Activated CD4-positive, alpha-beta T cell treated with anti-CD3 and anti-CD28 coated beads, Interleukin-2, amount 10 ng/mL, durations not matched to agents 7 days and 5 days (primary cell): ENCODE measurements at places on chromosomes 4 and X. TPM values are rescaled to one million over a fixed set of nuclear protein-coding genes. Genes with fewer than 3 reads are reported as not detected.
A peak's percentile ranks its signal among the peaks of the same experiment; 100 is the strongest.

SLC16A2 gene
- 0.12 TPM for total RNA-seq

NEUROG2 gene
- total RNA-seq: not detected

TMEM271 gene
- not detected for total RNA-seq

CT45A3 gene
- not detected for total RNA-seq

GPR50 gene
- total RNA-seq: not detected

GRPR gene
- total RNA-seq: not detected

SSX2B gene
- not detected for total RNA-seq

MAML3 gene
- 2.2 TPM for total RNA-seq

GSX2 gene
- not detected for total RNA-seq

DNA sequence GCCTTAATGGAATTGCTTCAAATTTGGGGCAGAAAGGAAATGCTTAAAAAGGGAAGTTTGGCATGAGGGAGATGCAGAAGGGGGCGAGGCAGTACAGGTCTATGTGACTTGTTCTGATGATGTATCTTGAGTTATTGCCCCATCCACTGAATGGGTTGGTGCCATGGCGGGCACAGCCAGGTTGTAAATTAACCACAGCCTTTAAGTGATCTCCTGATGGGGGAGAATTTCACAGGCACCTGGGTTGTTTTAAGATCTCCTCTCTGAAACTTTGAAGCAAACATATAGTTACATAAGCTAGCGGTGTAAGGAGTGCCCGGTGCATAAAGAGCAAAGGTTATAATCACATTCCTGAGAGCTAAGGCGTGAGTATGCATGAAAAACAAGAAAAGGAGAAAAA lies 37.0 kb downstream of the NPY5R start:
- H3K36me3 ChIP-seq: no peaks in the 10 kb centered on the region
- peaks cover 2% of the 10 kb centered on the region for H3K27me3 ChIP-seq
- no peaks in the 10 kb centered on the region for H3K4me1 ChIP-seq
- no peak overlapping the region for H3K27ac ChIP-seq
- H3K4me3 ChIP-seq: no peak overlapping the region
- no peak for DNase-seq

GRCh38 chrX:133918361-133918771 lies 67.0 kb downstream of the GPC3 start:
- H3K4me3 ChIP-seq: no peak overlapping the region
- no peaks in the 10 kb centered on the region for H3K27me3 ChIP-seq
- H3K4me1 ChIP-seq: peaks cover 16% of the 10 kb centered on the region
- DNase-seq: no peak
- H3K36me3 ChIP-seq: no peaks in the 10 kb centered on the region

DNA sequence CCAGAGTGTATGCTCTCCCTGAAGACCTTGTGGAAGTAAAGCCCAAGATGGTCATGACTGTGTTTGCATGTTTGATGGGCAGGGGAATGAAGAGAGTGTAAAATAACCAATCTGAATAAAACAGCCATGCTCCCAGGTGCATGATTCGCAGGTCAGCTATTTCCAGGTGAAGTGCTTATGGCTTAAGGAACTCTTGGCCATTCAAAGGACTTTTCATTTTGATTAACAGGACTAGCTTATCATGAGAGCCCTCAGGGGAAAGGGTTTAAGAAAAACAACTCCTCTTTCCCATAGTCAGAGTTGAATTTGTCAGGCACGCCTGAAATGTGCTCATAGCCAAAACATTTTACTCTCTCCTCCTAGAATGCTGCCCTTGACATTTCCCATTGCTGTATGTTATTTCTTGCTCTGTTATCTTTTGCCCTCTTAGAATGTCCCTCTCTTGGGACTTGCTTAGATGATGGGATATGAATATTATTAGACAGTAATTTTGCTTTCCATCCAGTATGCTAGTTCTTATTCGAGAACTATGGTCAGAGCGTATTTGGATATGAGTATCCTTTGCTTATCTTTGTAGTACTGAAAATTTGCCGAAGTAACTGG lies 88.6 kb downstream of the PLS3 start:
- no peaks in the 10 kb centered on the region for H3K4me1 ChIP-seq
- H3K27ac ChIP-seq: no peak overlapping the region
- DNase-seq: no peak
- H3K36me3 ChIP-seq: no peaks in the 10 kb centered on the region
- H3K4me3 ChIP-seq: no peak overlapping the region
- no peaks in the 10 kb centered on the region for H3K27me3 ChIP-seq

- H3K4me3 ChIP-seq: no peak overlapping the region
- no peak for DNase-seq
- peaks cover 71% of the 10 kb centered on the region for H3K4me1 ChIP-seq
- peaks cover 30% of the 10 kb centered on the region for H3K36me3 ChIP-seq
- no peaks in the 10 kb centered on the region for H3K27me3 ChIP-seq
- H3K27ac ChIP-seq: peak overlapping the region; percentile 36
Observed at GRCh38 chrX:19811807-19812604, 75.4 kb downstream of the SH3KBP1 start.

DNA sequence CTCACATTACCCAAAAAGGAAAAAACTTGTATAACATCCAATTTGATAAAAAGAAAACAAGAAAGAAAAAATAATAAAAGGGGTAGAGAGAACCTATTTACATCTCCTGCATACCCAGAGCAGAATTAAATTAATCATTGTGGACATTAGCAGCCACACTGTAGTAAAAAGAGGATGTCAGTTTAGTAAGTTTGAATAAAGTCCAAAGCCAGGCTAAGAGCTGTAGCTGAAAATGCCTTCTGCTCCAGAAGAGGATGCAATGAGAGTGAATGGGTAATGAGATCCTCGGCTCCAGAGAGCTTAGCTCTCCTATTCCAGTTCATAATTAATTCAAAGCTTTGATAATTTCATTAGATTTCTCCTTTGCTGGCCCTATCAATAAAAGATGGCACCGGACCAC lies 78.2 kb downstream of the SLC10A7 start:
- DNase-seq: no peak
- no peaks in the 10 kb centered on the region for H3K4me1 ChIP-seq
- no peak overlapping the region for H3K4me3 ChIP-seq

DNA sequence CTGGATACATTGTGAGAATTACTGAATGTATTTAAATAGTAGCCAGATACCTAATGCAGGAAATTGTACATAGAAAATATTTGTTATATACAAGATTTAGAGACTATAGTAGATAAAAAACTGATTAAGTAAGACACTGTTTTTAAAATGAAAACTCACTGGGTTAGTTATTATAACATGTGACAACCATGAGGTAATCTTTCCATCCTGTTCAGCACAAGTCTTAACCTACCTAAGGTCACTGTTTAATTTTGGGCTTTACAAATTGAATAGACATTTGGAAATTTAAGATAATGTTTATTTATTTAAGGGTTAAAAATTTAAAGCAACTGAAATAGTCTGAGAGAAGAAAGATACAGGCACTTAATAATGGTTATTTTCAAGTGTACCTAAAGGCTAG lies 102.1 kb downstream of the STIM2 start:
- H3K36me3 ChIP-seq: peaks cover 46% of the 10 kb centered on the region
- H3K27ac ChIP-seq: no peak overlapping the region
- H3K27me3 ChIP-seq: no peaks in the 10 kb centered on the region
- H3K4me1 ChIP-seq: peaks cover 18% of the 10 kb centered on the region
- DNase-seq: no peak
- H3K4me3 ChIP-seq: no peak overlapping the region

GRCh38 chr4:184695178-184695896 lies 38.6 kb downstream of the CENPU start:
- H3K4me1 ChIP-seq: peaks cover 4% of the 10 kb centered on the region
- peak overlapping the region; percentile 76 for H3K27ac ChIP-seq
- no peak for DNase-seq
- H3K4me3 ChIP-seq: no peak overlapping the region
- peaks cover 47% of the 10 kb centered on the region for H3K36me3 ChIP-seq
- no peaks in the 10 kb centered on the region for H3K27me3 ChIP-seq

DNA sequence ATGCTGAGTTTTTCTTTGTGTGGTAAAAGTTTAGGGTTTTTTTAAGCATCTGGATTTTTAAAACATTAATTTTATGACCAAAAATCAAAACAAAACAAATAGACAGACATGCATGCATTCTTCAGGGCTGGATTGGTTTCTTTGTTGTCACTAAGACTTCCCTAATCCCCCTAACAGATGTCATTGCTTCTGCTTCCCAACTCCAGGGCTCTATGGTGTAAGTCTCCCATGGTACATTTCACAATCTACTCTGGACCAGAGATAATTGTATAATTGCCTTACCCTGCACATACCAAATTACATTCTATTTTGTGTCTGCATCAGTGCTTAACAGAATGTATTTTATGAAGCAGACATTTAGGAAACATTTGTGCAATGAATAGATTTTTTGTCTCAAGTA lies 529.1 kb upstream of the SMIM31 start:
- H3K4me3 ChIP-seq: no peak overlapping the region
- H3K4me1 ChIP-seq: no peaks in the 10 kb centered on the region
- H3K27me3 ChIP-seq: no peaks in the 10 kb centered on the region
- no peak for DNase-seq
- H3K27ac ChIP-seq: no peak overlapping the region

- H3K27ac ChIP-seq: no peak overlapping the region
- H3K4me1 ChIP-seq: peaks cover 8% of the 10 kb centered on the region
- peaks cover 14% of the 10 kb centered on the region for H3K27me3 ChIP-seq
- H3K4me3 ChIP-seq: no peak overlapping the region
Observed at GRCh38 chr4:75561789-75562188, 5.9 kb downstream of the ODAPH start.

DNA sequence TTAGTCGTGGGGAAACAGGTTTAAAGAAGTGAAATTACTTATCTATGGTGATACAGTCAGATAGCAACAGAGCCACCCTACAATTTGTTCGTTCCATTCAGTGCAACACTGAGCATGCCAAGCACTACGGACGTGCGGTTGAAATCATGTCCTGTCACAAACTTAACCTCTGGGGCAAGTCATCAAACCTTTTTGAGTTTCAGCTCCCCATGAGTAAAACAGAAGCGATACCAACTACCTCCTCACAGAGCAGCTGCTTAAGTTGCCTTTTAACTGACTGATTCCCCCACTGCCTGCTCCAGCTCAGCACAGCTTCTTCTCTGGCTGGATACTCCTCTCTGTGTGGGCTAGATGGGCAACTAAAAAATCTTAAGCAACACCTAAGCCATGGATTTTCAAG lies 36.0 kb downstream of the LHFPL1 start:
- no peak overlapping the region for H3K4me3 ChIP-seq
- no peak for DNase-seq

DNA sequence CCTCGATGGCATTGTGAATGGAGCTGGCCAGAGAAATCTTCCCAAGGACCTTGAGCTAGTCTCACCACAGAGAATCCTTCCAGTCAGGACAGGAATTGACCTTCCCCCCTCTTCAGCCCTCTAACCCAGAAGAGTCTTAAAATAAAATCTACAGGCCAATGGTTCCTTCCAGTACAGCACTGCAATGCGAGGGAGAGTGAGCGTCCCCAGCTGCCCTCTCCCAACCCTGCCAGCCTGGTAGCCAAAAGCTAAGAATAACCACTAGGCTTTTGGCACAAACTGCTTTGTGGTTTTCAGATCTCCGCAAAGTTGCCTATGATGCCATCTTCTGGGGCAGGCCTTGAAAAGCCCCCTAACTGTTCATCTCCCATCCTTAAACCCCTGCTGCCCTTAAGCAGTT lies 175.1 kb downstream of the AR start:
- H3K27me3 ChIP-seq: no peaks in the 10 kb centered on the region
- no peak for DNase-seq
- H3K27ac ChIP-seq: no peak overlapping the region
- H3K4me3 ChIP-seq: no peak overlapping the region

GRCh38 chrX:69130439-69130838 lies 34.8 kb downstream of the PJA1 start:
- no peak for DNase-seq
- no peaks in the 10 kb centered on the region for H3K36me3 ChIP-seq
- no peaks in the 10 kb centered on the region for H3K4me1 ChIP-seq
- H3K4me3 ChIP-seq: no peak overlapping the region

DNA sequence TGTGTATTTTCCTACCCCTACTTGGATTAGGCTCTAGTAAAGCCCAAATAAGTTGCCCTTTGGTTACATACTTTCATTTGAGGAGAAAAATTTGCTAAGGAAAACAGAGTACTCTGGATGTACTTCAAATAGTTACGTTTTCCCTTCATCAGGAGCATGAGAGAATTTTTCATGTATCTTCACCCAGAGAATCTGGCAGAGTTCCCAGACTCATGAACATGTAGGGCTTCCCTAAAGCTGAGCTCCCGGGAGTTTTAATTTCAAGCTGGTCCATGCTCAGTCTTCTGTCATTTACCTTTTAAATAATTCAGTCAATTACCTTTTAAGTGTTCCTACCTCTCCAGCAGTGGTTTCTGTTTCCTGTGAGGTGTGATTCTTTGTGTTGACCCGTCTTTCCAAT lies 367.5 kb upstream of the GRID2 start:
- H3K4me1 ChIP-seq: no peaks in the 10 kb centered on the region
- no peak for DNase-seq
- no peaks in the 10 kb centered on the region for H3K27me3 ChIP-seq

- no peak overlapping the region for H3K27ac ChIP-seq
- H3K36me3 ChIP-seq: no peaks in the 10 kb centered on the region
- DNase-seq: no peak
- H3K27me3 ChIP-seq: no peaks in the 10 kb centered on the region
Observed at GRCh38 chrX:16628946-16629595, 20.9 kb upstream of the S100G start.

- H3K27ac ChIP-seq: no peak overlapping the region
- DNase-seq: no peak
- no peak overlapping the region for H3K4me3 ChIP-seq
- no peaks in the 10 kb centered on the region for H3K36me3 ChIP-seq
Observed at GRCh38 chr4:101835121-101835904, 44.8 kb downstream of the BANK1 start.

DNA sequence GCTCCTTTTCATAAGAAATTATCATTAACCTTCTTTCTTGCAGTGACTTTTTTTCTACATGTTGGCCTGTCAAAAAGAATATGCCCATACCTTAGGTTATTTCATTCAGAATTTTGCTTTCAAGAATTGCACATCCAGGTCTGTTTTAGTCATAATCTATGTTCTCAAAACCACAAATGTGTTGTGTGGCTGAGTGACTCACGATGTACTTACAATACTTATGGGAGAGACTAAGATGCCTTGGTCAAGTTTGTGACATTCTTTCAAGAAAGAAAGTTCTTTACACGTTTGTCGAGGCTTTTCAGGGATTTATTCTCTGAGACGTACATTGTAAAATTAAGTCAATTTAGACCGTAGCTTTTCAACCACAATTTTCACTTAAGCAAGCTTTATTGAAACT lies 396.7 kb downstream of the FSTL5 start:
- no peaks in the 10 kb centered on the region for H3K27me3 ChIP-seq
- DNase-seq: no peak
- H3K36me3 ChIP-seq: no peaks in the 10 kb centered on the region
- no peaks in the 10 kb centered on the region for H3K4me1 ChIP-seq

DNA sequence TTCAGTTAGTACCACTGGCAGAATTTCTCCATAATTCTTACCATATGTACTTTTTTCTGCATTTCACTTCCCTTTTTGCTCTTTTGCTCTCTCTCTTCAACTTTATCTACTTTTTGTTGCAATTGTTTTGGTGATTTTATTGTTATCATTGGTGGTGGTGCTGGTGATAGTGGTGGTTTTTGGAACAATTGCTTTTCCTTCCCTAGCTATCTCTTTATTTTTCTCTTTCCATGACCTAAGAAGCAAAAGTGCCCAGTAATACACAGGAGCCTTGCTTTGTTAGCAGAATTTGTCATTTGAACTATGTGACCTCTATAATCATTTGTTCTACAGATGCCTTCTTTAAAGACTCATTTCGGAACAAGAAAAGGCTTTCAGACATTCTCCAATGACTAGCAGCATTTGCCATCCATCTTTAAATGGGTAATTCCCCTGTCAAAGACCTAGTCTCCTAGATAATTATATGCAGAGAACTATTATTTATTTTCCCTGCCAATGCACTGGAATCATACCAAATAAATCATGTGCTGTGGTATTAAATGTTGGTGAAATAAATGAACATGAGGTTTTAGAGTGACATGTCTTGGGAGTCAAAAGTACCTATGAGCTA lies 154.5 kb downstream of the GASK1B start:
- no peak overlapping the region for H3K4me3 ChIP-seq
- no peak overlapping the region for H3K27ac ChIP-seq
- no peak for DNase-seq
- no peaks in the 10 kb centered on the region for H3K27me3 ChIP-seq
